ENCODE measurements at places on chromosomes 11 and 22.

DNA sequence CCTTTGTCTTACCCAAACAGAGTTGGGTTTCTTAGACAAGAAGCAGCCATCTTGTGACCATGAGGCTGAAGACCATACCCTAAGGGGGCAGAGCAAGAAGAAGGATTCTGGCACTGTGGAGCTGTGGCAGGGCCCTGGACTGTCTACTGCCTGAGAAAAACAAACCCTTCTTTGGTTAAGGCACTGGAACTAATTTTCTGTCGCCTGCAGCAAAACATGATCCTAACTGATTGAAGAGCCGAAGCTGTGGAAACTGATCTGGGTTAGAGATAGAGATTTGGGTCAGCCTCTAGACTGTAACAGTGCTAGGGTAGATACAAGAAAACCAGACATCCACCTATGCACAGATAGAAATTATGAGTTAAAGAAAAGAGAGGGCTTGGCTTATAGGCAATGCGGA, 11.3 kb upstream of the ACER3 start:
- no peak for DNase-seq

- no peak for DNase-seq
Observed at GRCh38 chr11:79807506-79807905, 366.7 kb upstream of the TENM4 start.

- DNase-seq, result no peak
Observed at GRCh38 chr11:63504054-63504453, 1.8 kb upstream of the LGALS12 start.

GRCh38 chr11:58060535-58060934, 29.8 kb downstream of the OR6Q1 start:
- no peak for DNase-seq

All from CD14-positive monocyte (primary cell).